ENCODE measurements at places on chromosomes 4 and X.

- no peak for DNase-seq
Observed at GRCh38 chr4:109185548-109185947, 116.9 kb downstream of the COL25A1 start.

- DNase-seq = no peak
Observed at GRCh38 chr4:127685292-127685691, 44.9 kb upstream of the SLC25A31 start.

- DNase-seq = no peak
Observed at GRCh38 chrX:149456476-149457245, 48.4 kb downstream of the IDS start.

GRCh38 chr4:48752726-48753125 is 27.4 kb downstream of the FRYL start:
- no peak for DNase-seq

- no peak for DNase-seq
Observed at GRCh38 chr4:186294160-186294559, 28.2 kb downstream of the F11 start.

DNA sequence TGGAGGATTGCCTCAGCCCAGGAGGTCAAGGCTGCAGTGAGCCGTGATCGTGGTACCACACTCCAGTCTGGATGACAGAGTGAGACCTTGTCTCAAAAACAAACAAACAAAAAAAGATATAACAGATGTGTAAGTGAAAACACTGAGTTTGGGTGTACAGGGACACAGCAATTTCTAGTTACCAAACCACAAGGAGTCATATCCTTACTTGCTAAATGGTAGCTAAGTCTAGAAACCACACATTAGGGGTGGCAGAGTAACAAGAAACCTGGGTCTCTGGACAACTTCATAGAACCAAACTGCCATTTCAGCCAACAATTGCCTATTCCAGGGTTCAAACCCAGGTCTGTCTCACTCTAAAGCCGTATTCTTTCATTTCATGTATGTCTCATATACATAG is 20.8 kb downstream of the PPEF2 start:
- DNase-seq = no peak

DNA sequence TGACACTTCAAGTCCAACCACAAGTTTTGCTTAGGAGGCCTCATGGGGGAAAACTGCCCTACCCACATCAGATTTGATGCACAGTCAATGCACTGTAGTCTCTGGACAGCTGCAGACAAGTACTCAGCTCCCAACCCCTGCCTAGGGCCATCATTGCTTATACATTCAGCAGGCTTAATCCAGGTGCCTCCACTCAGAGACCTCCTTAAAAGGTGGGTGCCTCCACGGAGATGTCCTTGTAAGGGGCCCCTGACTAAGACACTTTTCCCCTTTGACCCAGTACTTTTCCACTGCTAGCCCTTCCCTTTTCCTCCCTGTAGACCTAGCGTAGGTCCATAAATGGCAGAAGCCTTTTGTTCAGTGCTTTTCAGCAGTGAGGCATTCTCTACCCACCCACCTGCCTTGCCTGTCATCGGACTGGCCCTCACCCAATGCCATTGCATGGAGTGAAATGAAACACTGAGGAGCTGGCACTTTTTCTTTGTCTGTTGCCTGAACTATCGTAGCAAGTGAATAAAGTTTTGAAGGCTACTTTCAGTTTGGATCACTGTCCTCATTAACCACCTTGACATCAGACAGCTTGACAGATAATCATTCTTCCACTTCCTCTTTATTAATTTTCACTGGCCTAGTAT is 23.8 kb upstream of the PLK4 start:
- no peak for DNase-seq

- no peak for DNase-seq
Observed at GRCh38 chr4:189081826-189082225, 858.8 kb upstream of the FRG1 start.

GRCh38 chrX:19440713-19441112 is 74.6 kb downstream of the MAP3K15 start:
- peak; percentile 24 for DNase-seq

- DNase-seq = no peak
Observed at GRCh38 chr4:143347484-143348111, 10.9 kb downstream of the GAB1 start.

DNA sequence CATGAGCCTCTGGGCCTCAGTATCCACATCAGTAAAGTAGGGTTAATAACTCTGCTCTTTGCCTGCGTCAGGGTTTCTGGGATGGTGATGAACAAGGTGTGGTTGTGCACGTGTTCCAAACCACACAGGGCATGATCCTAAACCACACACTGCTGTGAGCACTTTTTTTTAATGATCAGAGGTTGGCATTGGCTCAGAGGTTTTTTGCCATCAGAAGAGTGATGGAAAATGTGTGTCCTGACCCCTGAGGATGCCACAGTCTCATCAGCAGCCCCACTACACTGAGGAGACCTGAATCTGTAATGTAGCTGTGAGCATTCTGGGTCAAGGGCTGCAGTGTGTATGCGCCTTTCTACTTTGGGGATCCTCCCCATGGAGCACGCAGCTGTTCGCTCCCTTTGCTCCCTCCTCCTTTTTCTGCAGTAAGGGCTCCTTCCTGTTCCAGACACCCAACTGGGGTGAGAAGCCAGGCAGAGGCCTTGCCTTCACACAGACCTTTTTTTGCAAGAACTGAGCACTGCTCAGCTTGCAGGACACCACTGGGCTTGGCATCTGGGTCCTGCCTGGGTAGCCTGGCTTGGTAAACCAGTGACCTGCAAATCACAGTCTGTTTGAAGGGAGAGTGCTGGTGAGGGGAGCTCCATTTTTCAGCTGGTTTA is 87.5 kb downstream of the MAMLD1 start:
- no peak for DNase-seq

DNA sequence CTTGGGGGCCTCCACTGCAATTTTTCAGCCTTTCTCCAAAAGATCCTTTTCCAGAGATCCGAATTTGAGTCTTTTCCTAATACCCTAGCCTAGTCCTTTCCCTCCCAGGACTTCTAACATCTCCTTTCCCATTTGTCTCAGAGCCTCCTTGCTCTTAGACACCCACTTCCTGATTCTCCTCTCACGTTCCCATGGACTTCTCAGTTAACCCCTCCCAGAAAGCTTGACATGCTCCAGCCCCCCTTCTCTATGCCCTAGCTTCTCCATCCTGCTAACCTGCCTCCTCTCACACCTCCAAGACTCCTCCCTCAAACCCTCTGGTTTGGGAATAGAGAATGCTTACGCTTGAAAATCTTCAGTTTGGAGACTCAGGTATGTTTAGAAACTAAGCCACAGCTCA is 2.5 kb downstream of the UBA1 start:
- DNase-seq = no peak

DNA sequence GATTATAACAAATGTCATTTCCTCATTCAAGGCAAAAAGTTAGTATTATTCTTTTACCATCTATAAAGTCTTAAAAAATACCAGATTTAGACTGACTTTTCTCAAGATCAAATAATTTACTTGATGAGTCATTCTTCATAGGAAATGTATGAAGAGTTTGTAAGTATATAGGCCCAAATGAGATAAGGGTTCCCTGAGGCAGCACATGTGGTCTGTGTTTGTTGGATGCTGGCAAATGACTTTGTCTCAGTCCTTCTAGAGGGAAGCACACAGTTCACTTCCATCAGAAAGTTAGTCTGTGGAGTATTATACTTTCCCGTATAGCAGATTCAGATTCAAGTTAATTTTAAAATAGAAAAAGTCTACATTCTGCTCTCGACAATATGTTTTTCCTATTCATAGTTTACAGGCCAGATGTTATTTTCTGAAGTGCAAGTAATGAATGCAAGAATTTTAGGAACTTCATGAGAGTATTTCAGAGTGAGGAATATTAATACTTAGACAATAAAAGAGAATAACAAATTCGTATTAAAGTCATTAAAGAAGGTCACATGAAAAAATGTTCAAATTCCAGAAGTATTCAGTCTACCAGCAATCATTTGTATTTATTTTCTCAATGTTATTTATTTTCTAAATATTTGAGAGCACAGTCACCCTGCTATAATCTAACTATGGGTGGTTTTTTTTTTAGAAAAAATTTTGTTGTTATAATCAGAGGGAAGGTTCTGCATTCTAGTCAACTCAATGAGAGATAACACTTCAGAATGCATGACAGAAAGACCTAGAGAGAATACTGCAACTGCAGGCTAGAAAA is 601.8 kb upstream of the ZFP42 start:
- no peak for DNase-seq

- no peak for DNase-seq
Observed at GRCh38 chr4:41913509-41913908, 21.7 kb upstream of the TMEM33 start.

DNA sequence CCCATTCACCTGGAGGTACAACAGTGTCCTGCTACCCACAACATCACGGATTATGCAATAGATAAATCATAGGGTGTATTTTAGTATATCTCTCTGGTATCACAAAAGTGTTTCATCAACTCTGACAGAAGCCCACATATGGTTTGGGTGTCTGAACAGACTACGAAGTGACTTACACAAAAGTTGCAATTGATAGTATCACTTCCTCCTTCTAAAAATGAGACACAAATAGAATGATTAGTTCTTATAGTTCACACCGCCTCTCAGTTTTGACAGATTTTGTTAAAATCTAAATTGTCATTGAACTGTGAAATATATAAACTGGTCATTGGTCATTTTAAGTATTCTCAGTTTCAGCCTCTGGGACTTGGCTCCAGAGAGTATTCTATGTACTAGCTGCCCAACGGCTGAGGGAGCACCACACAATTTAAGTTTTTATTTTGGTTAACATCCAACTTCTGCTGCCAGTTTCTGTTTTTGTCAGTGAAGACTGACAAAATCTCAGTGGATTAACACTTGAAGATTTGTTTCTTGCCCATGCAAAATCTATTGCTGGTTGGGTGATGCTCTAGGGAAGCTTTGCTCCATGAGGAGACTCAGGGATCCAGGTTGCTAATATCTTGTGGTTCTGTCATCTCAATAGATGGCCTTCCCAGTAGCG is 113.8 kb upstream of the PUDP start:
- DNase-seq = no peak

GRCh38 chrX:48779399-48779798 is 7.0 kb upstream of the GATA1 start:
- no peak for DNase-seq

- no peak for DNase-seq
Observed at GRCh38 chrX:136766785-136767103, 14.0 kb downstream of the ARHGEF6 start.

DNA sequence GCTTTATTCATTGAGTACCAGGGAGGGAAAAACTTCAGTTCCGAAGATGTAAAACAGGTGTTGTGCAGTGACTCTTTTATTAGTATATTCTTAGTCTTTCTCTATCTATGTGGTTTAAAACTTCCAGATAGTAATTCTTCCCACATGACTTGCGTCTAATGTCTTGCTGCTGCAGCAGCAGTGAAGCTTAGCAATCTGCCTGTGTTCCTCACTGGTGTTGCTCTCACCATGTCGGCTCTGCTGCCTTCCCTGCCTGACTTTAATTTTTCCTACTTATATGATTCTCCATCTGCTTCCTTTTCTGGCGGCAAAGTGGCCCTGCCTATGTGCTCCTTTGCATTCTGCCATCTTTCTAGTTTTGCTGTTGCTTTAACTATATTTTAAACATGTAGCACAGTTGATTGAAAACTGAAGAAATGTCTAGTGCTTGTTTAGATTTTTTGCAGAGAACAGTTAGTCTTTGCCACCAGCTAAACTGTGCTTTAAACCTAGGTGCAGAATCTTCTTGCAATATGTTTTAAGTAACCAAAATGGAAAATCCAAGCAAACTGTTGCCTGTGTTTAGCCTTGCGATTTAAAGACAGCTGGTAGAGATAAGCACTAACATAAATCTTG is 1934.2 kb upstream of the IGFBP7 start:
- DNase-seq = no peak

DNA sequence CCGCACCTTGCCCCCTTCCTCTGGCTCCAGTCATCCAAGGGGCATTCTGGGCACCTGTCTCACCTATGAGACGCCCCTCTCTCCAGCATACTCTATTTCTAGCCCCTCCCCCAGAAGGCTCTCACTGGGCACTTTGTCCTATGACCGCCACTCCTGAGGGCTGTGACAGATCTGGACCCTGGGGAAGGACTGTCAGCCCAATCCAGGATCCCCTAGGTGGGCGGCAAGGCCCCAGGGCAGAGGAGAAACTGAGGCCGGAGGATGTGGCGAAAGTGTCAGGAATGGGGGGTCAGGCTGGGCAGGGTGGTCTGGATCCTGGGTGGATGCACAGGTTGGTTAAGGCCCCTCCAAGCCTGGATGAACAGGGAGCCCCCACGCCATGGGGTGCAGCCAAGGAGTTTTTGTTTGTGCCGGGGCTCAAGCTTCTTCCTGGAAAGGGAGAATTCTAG is 16.2 kb upstream of the NAT8L start:
- no peak for DNase-seq

Measured in GF-D8 (cell line).